Forelimb muscle (tissue), 1 donor: ENCODE measurements at places on chromosomes 7 and 10. TPM values are rescaled to one million over a fixed set of nuclear protein-coding genes. Genes with fewer than 3 reads are reported as not detected.

GRCh38 chr10:104123397-104123796, 1.4 kb downstream of the SFR1 start:
- no peak for DNase-seq

- no peak for DNase-seq
Measured at GRCh38 chr10:17227367-17228090, 512 bp upstream of the VIM start.

DNA sequence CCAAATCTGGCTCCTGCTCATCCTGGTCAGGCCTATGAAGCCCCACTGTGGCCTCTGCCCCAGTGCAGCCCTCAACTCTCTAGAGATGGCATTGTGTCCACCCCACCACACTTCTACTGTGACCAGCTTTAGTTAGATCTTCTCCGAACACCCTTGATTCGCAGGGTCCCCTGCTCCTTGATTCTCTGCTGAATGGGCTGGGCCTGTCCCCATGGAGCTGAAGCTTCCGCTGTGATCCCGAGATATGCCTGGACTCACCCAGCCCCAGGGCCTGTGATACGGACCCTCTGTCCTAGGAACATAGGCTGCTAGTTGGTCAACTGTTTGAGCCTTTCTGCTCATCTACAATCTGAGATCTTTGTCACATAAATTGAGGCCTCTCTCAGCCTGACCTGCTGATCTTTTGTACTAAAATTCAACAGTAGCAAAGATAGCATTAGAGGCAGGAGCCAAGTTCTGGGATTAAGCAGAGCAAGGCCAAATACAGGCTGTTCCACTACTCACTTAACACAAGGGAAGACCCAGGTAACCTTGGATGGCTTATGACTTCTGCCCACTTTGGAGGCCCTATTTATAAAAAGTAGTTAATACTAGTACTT, 6.5 kb upstream of the PPIF start:
- DNase-seq: no peak

DNA sequence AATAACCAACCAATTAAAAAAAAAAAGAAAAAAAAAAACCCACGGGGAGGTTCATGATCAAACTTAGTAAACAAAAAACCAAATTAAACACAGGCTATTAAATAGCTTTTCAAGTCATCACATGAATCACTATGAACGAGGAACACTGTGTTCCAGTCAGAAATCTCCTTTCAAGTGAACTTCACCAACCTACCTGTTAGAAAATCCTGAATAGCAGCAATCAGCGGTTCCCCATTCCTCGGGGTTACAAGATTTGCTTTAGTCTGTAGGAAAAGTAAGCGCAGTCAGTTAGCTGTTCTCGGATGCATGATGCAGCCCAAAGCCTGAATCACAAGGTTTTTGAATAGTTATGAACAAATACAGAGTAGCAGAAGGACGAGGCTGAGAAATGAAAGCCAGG, 19.0 kb downstream of the POLR3A start:
- no peak for DNase-seq

DNA sequence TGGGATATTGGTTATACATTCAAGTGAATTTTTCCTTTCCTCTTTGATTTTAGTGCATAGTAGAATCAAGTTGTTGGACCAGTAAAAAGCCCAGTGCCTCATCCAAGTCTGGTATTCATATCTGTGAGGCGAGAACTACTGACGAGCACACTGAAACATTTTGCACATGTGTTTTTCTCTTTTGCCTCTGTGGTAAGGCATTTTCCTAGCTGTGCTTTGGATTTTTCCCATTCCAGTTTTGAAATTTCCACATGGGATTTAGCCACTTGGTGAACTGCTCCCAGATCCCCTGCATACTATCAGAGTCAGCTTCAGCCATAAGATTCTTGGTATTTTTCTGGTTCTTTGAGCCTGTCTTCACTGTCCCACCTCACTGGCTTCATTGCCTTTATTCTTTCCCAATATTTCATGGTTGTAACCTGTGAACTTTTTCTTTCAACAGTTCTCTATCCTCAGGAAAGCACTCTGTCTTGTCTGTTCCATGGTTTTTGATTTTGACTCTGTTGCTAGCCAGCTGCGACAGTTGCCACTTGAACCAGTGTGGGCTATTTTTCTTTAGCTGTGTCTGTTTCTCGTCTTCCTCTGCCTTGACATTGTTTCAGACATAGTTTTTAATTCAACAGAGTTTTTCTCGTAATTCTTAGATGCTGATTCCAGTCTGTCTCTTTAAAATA, 239.0 kb downstream of the REEP3 start:
- no peak for DNase-seq

DNA sequence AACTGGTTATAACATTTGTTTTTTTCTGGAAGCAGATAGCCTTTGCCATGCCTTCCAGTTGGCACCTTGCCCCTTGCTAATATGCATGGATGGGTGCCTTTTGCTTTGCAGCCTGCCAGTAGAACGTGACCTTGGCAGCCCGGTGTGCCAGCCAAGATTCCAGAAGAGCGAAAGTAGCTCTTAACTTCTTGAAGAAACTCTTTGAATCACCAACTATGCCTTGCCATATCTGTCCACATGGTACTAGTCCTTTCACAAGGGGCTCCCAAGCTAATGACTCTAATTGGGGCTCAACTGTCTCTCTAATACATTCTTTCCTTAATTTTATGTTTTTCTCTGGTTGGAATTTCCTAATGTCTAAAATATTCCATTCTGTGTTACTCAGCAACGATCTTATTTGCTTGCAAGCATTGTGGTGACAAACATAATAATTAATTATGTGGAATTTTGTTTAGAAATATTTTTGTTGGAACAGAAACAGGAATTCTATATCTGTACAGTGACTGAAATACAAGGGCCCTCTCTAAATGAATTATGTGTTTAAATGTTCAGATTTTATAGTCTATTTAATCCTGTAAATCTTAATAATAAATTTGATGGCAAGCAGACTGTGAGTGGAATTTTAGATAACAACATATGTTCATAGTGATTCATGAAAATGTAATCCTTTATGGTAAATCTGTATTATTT, 45.8 kb downstream of the HDAC9 start:
- DNase-seq: no peak

DNA sequence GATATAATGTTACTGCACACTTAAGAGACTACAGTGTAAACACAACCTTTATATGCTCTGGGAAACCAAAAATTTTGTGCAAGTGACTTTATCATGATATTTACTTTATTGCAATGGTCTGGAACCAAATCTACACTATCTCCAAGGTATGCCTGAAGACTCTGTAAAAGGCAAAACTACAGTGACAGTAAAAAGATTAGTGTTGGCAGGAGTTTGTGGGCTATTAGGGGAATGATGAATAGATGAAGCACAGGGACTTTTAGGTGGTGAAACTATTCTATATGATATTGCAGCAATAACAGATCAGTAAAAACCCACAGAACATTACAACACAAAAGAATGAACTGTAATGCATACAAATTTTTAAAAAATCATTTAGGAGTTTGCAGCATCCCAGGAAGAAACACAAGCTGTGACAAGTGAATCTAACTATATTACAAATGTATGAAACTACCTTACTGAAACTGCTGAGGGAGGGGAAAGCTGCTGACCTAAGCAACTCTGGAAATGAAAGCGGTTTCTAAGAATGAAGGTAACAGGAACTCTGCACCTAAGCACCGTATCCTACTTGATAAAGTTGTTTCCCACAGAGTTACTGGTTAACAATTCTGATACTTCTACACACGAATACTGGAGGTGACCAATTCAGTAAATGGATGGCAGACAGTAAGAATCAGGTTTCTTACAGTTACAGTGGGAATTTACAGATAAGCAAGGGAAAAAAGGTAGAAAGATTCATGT, 82.6 kb downstream of the ATE1 start:
- DNase-seq: no peak

DNA sequence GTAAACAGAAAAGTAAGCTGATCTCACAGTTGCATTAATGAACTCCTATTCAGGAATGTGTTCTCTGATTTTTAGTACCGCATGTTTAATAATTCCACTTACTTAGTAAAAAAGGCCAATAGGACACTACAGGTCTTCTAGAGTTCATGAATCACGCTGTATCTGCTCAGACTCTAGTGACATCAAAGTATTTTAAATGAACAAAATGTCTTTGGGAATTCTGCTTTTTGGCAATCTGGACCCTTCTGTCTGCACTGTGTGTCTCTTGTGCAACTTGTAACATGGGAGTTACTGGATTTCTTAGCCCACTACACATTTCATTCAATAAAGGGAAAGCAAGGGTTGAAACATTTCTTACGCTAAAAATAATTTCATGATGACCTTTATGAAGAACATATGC, 50.2 kb downstream of the RABGEF1 start:
- no peak for DNase-seq

DNA sequence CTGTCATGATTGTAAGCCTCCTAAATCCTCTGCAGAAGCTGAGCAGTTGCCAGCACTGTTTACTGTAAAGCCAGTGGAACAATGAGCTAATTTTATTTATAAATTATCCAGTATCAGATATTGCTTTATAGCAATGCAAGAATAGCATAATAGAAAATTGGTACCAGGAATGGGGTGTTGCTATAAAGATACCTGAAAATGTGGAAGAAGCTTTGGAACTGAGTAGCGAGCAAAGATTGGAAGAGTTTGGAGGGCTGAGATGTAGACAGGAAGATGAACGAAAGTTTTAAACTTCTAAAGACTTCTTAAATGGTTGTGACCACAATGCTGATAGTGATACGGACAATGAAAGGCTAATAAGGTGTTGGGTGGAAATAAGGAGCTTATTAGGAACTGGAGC, 917.4 kb upstream of the POT1 start:
- DNase-seq: no peak

DNA sequence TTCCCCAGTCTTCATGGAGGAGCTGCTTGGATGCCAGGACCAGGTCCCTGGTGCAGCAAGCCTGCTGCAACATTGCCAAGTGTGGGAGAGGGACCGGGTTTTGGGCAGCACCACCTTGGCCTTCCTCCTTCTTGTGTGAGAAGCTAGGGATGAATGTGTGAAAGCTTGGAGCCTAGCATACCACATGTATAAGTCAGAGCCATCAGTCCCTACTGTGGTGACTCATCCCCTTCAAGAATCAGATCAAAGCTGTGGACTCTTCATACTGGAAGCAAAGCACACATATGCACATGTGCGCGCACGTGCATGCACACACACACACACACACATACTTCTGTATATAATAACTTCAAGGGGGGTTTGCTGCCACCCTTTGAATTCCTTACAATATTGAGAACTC, 527.8 kb downstream of the LRMDA start:
- no peak for DNase-seq

DNA sequence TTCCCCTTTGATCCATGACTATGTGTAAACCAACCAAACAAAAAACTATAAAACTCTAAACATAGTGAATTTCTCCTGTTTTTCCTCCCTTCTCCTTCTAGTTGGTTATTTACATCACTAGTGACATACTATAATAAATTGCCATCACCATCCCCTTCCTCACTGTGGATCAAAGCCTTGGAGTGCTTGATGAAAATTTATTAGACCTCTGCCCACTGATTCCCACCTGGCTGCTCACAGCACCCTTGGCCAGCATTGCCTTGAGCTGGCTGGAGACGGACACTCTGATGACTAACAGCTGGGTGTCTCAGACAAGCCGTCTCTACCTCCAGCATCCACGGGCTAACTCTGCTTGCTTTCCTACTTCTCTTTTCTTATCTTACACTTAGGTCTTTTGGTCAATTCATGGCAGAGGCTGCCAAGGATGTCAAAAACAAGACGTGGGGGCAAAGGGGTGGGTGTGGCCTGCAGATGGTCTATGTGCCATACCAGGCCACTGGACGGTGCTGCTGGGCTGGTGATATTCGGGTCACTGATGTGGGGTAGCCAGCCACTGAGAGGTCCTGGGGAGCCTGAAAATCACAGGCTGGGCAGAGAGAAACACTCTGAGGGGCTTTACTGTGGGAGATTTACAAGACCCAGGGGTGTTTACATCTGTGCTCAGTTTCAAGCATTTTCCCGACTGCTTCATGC, 207.8 kb downstream of the TAX1BP1 start:
- DNase-seq: no peak

DNA sequence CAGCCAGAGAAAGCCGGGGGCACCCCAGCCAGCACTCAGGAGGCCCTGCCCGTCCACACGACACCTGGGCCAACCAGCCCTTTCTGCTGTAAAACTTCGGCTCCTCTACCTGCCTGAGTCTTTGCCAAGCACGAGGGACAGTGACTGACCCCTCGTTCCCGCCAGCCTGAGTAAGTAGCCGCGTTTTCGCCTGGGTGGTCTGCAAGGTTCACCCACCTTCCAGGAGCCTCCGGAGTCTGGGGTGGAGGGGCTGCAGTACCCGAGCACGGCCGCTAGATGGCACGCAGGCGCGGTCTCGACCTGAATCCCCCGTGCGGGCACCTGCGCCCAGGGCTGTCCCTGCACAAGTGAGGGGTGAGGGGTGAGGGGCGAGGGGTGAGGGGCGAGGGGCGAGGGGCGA, 192.7 kb downstream of the PTPRN2 start:
- DNase-seq: no peak

DNA sequence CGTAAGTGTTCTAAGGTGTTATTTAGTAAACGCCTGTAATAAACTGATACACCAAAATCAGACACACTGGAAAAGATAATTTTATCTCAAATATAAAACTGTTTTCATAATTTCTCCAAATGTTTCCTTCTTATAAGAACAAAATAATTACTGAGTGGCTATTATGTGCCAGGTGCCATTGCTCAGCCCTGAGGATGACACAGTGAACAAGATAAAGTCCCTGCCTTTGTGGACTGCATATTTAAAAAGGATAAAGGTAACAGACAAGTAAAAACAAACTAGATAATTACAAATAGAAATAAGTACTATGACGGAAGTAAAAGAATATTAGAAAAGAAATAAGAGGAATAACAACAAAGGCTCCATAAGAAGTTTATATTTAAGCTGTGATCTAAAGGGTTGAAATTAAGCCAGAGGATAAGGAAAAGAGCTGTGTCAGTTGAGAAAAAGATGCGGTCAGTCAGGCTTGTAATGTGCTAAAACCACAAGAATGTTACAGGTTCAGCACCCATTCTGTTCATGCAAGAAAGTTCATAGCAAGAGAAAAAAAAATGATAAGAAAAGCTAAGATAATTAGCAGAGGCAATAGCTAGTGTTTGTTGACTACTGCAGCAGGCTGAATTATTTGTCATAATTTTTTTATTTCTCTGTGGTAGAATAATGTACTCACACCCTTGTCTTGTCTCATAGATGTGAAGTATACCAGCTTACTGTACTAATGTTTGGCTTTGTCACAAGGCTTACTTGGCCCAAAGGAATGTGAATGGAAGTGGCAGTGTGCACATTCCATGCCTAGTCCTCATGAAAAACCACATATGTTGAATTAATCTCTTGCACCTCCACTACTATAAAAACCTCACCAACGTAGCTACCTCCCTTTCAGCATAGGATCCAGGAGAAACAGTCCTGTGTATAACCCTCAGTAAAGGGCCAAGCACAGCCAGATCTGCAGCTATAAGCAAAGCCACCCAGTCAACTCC, 75.1 kb downstream of the CRPPA start:
- DNase-seq: no peak

- DNase-seq: no peak
Measured at GRCh38 chr10:124494046-124494807, 32.6 kb downstream of the LHPP start.

Gene UPK3BL1
- 9.8 TPM for polyA plus RNA-seq

Gene PRRT4
- polyA plus RNA-seq: 30.9 TPM

Gene NEUROD6
- polyA plus RNA-seq: 0.09 TPM

Gene RALA
- polyA plus RNA-seq: 43.6 TPM

Gene ITPRID1
- polyA plus RNA-seq: 0.52 TPM

Gene SPDYE2
- 7.4 TPM for polyA plus RNA-seq
